ENCODE measurements at places on chromosomes 5 and 9.

DNA sequence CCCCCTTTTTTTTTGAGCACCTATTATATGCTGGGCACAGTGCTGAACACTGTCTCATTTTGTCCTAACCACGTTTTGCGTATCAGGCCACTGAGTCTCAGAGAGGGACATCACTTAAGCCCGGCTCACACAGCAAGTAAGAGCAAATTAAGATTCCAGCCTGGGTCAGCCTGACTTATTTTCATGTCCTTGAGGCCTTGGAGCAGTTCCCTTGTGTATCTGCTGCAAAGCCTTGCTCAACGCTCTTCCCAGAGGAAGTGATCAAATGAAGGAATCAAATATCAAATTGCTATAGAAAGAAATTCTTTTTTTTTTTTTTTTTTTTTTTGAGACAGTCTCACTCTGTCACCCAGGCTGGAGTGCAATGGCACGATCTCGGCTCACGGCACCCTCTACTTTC is 30.7 kb downstream of the ERGIC1 start:
- DNase-seq = no peak

- DNase-seq = no peak
Measured at GRCh38 chr5:149224282-149224681, 47.4 kb upstream of the AFAP1L1 start.

GRCh38 chr9:76677481-76678055 is 86.7 kb upstream of the PCA3 start:
- DNase-seq = no peak

DNA sequence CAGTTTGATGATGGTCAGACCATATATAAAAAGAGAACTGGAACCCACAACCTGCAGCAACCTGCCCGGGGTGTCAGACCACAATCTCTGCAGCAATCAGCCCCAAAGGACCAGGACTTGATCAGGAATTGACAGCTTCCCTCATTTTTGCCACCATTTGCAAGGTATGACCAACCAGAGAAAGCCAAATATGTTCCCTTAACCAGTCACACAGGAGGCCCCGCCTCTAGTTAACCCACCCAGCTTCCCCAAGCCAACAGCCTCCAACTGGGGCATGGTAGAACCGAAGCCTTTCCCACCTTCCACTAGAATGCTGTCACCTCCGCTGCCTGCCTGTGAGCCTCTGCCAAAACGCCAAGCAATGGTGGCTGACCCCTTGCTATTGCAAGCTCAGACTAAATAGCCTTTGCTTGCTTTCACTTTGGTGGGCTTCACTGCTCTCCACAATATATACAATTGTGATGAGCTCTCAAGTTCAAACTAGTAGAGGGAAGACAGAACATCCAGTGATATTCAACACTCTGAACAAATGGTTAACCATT is 86.3 kb downstream of the AK8 start:
- DNase-seq = no peak

DNA sequence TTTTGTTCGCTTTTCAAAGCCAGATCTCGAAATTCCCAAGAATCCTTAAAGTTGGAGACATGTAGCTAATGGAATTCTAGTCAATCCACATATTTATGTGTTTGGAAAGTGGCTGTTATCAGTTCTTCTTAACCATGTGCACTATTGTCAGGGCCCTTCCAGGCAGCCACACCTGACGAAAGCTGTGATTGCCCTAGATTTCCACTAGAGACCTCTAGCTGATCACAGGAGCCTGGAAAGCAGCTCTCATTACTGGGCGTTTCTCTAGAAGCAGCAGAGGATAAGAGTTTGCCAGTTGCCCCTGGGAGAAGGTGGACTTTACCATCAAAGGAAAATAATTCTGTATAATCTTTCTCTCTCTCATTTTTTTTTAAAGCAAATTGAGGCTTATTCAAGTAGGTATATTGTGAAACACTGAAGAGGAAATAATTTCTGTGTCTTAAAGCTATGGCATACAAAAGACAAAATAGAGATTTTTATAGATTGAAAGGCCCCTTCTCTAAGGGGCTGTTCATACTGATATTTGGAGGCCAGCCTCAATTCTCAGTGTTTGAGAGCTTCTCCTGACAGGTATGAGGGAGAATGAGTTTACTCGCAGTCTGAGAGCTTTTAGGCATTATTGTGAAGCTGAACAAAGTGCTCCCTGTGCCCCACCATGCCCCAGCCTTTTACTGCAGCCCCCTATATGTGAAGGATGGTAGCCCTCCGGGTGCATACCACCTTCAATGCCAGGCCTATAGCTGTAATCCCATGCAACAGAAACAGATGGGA is 405.4 kb upstream of the ACTBL2 start:
- peak; percentile 59 for DNase-seq

- no peak for DNase-seq
Measured at GRCh38 chr9:84007662-84008061, 27.1 kb downstream of the RMI1 start.

DNA sequence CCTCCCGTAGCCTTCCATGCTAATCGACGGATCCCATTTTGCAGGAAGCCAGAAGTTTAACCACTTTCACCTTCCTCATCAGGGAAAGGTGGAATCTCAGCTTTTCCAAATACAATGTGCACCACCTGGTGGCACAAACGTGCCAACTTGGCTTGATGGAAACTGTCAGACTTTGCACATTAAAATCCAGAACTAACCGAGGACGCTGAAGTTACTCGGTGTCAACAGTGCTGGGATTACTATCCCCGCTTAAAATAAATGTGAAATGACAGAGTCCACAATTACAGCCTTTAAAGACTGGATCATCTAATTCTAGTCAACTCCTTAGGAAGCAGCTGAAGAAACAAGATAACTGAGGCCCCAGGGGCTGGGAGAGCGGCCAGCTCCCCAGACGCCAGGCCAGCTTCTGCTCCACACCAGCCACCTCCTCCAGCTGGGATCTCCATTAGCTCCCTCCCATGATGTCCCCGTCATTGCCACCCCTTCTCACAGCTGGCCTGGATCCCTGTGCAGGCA is 50.1 kb upstream of the RETREG1 start:
- DNase-seq = peak; percentile 16

- no peak for DNase-seq
Measured at GRCh38 chr5:151556806-151557205, 34.3 kb downstream of the FAT2 start.

DNA sequence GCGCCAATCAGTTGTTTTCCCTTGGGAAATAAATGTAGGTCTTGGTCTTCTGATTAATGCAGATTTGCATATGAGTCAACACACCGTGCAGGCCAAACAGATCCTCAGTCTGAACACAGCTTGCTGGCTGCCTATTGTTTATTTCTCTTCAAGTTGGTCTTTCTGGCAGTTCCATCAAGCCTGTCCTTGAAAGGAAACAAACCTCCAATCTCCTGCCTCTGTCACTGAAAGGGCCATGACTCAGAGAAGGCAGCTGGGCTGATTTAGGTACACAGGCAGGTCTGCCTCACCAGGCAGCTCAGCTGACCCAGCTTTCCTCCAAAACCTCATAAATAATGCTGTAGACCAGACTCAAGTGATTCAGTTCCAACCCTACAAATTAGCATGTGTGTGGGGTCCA is 175.9 kb downstream of the MAN2A1 start:
- DNase-seq = no peak

GRCh38 chr9:4220346-4220745 is 79.5 kb downstream of the GLIS3 start:
- no peak for DNase-seq

DNA sequence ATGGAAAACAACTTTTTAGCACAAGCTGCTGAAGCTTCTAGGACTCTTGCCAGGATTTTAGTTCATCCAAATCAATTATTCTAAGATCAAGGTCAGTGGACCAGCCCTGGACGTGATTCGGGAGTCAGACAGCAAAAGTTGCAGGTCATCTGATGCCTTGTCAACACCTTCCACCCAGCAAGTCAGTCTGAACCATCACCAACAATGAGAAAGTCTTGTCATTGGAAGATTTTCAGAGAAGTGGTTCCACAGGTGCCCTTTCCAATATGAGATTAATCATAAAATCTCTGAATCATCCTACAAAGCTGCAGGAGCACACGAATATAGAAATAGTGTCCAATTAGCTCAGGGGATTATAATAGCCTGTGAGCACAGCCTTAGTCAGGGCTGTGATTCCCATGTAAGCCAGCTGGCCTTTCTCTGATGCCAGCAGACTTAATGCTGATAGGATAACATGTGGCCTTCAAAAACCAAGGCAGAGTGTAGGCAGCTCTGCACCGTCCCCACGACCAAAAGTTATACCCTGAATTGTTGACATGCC is 445.0 kb upstream of the TRPC7 start:
- DNase-seq = no peak

- DNase-seq = no peak
Measured at GRCh38 chr9:125476645-125477044, 215.0 kb downstream of the GAPVD1 start.

- DNase-seq = peak; percentile 96
Measured at GRCh38 chr5:132820162-132820754, 7.2 kb downstream of the SOWAHA start.

DNA sequence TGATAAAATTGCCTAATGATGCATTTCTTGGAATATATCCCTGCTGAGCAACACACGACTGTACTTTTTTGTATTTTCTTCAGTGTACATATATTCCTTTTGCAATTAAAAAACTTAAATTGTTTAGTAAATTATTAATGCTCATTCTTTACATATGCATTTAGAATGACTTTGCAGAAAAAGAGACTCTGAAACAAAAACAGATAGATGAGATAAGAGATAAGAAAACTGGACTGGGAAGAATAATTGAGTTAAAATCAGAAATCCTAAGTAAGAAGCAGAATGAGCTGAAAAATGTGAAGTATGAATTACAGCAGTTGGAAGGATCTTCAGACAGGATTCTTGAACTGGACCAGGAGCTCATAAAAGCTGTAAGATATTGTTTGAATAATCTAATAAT is 32.7 kb downstream of the RAD50 start:
- no peak for DNase-seq

DNA sequence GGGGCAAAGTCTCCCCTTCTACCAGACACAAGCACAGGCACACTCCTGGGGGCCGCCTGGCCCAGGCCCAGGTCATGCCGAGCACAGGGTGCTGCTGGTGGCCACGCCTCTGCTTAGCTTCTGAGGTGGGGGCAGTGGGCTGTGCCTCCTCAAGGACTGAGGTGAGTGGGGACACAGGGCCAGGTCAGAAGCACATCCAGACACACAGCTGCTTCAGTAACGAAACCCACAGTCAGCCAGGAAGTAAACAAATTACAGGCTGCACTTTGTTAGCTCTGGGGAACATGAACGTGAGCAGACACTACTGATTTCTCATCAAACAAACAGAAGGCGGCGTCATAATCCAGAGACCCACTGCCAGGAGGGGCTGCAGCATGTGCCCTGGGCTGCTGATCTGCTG is 192.4 kb downstream of the HSPA4 start:
- DNase-seq = no peak

GRCh38 chr5:179509239-179509638 is 41.1 kb upstream of the RUFY1 start:
- no peak for DNase-seq

DNA sequence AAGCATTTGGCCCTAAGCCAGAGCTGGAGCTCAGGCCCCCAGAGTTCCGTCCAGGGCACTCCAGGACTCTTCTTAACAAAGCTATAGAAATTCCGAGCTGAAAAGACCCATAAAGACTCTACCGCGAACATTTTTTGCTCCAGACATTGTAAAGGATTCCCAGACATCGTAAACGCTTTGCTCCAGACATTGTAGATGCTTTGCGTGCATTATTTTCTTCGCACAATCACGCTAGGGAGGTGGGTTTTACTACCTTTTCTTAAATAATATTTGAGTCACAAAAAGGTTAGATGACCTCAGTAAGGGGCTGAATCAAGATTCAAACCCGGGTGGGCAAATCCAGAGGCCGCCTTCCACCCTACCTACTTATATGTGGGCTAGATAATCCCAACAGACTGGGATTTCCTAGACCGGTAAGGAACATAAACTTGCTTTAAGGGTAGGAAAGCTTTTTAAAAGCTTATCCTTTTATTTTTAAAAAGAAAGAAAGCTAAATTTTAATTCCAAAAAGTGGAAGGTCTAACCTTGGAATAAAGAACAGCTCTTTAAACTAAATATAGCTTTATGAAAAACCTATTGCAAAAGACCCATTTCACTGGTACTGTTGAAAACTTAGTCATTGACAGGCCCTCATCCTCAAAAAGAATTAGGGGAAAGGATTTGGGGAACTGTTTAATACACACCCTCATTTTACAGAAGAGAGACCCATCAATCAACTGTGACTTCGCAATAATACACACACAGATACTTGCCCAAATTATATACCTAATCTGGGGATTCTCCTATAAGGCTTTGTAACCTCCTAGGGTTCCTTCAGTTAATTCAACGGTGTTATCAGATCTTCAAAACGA is 822 bp upstream of the TNIP1 start:
- no peak for DNase-seq

DNA sequence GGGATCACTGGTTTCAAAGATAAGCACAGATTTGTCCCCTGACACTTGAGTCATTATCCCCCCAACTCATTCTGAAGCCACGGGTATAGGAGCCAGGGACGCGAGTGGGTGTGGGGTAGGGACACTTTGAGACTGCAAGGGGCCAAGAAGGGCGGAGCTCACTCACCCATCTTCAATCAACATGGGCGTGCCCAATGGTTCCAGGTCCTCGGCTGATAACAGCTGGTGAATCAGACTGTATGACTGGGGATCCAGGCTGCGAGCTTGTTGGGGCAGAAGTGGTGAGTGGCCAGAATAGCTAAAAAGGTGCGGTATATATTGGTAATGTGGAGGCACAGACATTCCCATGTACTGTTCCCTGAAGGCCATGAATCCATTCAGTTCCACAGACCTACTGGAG is 30.7 kb upstream of the NR5A1 start:
- no peak for DNase-seq

GRCh38 chr9:137454597-137455358 is 4.4 kb downstream of the NSMF start:
- DNase-seq = no peak

- no peak for DNase-seq
Measured at GRCh38 chr5:142900927-142901326, 130.8 kb downstream of the ARHGAP26 start.

DNA sequence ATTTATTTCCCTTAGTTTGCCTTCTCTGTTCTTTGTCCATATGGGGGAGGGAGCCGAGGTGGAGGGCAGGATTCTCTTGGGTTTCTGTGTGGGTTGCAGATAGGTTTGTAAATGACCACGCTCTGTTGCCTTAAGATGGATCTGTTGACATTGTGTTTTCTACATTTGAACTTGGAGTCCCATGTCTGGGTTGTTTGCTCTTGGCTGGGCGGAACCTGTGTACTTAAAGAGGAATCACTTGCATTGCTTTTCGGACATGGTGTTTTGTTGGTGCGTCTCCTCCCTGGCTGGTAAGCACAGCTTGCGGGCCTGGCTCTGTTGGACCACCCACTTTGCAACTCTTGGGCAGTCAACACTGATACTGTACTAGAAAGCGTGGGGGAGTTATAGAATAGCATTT is 45.9 kb downstream of the EHMT1 start:
- DNase-seq = peak; percentile 61

- DNase-seq = no peak
Measured at GRCh38 chr9:123216251-123216797, 52.1 kb downstream of the STRBP start.
